ENCODE measurements at places on chromosomes 12 and 14.

DNA sequence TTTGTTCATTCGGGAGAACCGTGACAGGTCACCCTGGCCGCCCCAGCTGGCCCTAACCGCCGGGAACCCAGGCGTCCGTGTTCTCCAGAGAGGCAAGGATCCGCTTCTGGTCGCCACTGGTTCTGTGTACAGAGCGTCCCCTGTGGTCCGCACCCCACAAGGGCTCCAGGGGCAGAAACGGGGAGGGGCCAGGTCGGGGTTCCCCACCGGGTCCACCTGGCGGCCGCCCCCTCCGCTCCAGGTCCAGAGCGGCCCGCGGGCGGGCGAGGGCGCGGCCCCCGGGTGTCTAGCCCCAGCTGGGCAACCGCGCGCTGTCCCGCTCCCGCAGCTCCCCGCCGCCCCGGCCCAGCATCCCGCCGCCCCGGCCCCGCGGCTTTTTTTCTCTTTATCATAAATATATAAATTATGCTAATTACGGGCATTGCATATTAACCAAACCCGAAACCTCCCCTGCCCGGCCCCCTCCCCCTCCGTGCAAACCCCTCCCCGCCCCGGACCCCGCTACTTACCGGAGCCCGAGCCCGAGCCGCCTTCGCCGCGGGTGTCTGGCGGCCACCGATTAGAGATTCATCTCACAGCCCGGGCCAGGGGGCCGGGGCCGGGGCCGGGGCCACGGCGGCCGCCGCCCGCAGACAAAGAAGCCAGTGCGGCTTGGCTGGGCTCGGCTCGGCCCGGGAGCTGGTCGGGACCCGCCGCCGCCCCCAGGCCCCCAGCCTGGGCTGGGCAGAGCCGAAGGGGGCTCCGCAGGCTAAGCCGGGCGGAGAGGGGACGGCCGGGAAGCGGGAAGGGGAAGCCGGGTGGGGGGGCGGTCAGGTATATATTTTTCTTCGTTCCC is 512 bp downstream of the POU6F1 start:
- DNase-seq = peak; percentile 42

DNA sequence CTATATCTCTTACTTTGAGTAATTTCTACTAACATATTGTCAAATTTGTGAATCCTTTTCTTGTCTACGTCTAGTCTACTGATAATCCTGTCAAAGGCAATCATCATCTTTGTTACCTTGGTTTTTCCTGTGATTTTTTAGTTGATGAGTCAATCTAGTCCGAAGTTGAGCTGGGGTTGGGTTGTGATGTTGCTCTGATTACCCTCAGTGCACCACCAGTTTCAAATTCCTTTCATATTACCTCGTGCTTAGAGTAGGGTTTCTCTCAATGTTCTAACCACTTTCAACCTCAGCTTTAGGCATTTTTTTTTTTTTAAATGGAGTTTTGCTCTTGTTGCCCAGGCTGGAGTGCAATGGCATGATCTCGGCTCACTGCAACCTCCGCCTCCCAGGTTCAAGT is 186.8 kb downstream of the BTG1 start:
- DNase-seq = no peak

DNA sequence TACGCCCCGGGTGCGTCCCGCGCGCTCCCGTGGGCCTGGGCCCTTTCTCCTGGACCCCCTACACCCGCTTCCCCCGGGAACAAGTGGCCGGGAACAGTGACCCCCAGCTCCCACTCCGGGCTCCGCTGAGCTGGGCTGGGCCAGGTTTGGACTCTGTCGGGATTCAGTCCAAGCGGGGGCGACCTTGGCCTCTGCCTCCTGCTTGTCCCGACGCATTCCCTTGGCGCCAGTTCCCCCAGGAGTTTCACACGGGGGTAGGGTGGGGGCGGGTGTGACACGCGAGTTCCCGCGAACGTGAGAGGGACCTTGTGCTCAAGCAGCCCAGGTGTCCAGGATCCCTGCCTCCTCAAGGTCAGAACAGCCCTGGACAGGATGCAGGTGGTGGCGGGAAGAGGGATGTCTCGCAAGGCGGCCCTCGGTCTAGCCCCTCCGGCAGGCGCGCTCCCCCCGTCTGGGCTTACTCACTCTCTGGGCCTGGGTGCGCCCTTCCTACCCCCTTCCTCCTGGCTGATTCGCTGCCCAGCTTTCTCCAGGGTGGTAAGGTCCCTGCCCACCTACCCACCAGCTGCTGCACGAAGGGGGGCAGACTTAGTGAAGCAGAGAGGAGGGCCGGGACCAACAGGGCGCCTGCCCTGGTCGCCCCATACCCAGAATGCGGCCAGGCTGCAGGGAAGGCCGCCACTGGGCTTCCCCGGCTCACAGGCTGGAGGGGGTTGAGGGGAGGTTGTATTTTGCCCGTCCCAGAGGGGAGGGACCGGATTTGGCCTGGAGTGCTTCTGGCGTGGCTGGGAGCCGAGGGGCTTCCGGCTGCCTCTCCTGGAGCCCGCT is 862 bp downstream of the CRIP2 start:
- no peak for DNase-seq

DNA sequence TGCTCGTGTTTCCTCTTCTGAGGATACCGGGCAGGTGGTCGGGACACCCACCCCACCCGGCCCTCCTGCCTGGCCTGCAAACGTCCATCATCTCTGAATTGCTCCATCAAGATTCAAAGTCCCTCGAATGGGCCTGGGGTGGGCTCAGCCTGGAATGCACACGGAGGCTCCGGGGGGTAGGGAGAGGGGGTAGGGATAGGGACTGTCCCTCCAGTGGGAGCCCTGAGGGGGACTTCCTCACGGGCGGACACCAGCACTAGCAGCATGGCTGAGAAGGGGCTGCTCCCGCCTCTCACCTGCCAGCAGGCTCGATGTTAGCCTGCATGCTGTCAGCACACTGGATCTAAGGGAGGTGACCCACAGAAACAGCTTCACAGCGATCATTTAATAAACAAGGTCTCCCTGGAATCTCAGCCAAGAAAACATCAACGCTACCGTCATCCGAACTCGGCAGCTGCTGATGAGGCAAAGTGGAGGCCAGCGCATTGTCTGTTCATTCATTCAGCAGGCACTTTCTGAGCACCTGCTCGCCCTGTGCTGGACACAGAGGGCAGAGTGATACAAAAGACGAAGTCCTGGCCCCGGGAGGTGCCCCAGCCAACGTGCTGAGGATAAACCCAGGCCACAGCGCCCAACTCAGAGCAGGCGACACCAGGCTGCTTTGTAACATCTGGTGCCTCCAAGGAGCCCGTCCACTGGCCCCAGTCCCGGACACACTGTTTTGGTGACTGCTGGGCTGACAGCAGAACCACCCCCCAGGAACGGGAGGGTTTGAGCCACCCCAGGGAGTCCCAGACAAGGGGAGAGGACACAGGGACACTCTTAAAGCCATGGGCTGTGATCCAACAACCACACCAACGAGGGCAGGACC is 6.3 kb downstream of the TMEM179 start:
- no peak for DNase-seq

- no peak for DNase-seq
Observed at GRCh38 chr14:64727551-64728071, 23.4 kb downstream of the PLEKHG3 start.

DNA sequence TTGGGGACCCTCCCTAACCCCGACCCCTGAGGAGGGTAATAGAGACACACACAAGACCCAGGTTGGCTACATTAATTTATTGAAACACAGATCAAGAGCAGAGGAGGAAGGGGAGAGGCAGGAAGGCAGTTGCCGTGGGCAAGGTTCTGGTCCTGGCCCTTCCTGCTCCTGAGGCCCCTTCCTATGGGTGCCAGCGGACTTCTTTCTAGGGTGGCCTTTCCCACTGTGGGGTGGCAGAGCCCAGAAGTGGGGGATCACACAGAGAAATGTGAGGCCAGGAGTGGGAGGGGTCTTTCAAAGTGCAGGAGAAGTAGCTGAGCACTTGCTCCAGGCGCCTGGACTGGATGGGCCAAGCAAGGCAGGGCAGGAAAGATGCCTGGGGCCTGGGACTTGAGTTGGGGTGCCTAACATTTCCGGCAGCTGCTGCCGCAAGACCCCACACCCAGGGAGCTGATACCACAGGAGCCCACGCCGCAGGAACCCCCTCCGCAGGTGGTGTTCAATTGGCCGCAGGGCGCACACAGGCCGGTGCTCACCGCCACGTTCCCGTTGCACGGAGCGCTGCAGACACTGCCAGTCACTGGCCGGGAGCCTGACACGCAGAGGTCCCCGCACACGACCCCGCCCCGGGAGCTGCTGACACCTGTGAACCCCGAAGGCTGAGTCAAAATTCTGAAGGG is 5.3 kb downstream of the KRT81 start:
- DNase-seq = no peak

DNA sequence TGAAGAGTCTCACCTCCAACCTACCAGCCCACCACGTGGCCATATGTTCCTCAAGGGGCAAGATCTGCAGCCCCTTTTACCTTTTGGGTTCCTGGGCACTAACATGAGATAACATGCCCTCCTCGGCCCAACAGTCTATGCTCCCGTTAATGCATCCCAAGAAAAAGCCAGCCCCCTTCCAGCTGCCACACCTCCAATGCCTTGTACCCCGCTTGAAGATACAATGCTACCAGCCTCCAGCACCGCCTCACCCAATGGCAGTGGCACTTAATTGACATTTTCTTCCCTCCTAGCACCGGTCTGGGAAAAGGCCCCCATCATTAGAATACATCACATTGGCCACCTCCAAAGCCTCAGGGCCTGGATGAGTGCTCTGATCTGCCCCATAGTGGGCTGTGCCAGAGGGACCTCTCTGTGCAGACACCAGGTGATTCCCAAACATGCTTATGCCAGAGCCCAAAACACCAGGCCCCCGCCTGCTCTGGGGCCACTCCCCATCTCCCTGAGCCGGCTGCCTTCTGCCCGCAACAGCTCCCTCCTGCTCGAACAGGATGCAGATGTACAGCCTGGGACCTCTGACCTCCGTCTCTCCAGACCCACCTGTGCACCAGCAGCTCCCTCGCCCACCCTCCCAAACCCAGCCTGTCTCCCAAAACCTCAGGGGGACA is 118.3 kb downstream of the NCOR2 start:
- no peak for DNase-seq

- no peak for DNase-seq
Observed at GRCh38 chr12:115325858-115326257, 641.9 kb upstream of the TBX3 start.

GRCh38 chr14:50602035-50602434 is 42.1 kb downstream of the ATL1 start:
- DNase-seq = no peak

DNA sequence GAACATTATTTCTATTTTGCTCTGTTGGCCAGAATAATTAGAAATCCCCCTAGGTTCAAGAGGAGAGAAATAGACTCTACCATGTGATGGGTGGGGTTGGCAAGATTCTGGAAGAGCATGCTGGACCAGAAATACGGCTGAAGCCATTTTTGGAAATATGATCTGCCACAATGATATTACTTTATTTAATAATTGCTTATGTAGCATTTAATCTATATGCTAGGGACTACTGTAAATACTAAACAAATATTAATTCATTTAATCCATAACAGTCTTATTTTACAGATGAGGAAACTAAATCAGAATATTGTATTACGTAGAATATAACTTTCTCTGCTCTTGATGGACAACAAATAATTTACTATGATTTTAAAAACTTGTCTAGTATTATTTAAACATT is 193.7 kb downstream of the RAD51B start:
- DNase-seq = no peak

DNA sequence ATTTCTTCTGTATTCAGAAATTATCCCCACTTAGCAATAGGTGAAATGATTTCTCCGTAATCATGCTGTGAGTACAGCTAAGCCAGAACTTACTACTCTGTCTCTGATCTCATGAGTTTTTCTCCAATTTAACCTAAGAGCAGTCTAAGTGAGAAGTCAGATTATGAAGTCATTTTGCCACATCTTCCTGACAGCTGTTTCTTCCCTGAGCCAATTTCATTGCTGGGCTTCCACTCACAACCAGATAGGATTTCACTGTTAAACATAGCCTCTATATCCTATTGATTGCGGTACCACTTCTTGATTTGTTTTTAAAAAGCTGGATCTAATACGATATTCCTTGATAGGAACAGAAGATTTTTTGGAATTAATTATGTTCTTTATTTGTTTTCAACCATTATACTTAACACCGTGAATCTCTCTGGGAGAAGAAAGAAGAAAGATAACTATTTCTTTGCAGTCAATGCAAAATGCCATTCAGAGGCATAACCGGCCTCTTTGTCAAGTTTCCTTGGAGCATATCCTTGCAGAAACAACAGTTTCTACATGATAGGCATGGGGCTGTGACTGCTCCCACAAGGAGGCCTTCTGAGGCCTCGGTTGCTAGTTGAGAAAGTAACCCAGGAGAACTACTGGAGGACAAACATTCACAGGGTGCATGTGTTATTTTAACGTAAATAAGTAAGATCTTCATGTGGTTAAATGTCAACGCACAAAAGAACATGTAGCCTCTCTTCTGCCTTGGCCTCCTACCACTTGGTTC is 212.2 kb downstream of the NPAS3 start:
- no peak for DNase-seq

DNA sequence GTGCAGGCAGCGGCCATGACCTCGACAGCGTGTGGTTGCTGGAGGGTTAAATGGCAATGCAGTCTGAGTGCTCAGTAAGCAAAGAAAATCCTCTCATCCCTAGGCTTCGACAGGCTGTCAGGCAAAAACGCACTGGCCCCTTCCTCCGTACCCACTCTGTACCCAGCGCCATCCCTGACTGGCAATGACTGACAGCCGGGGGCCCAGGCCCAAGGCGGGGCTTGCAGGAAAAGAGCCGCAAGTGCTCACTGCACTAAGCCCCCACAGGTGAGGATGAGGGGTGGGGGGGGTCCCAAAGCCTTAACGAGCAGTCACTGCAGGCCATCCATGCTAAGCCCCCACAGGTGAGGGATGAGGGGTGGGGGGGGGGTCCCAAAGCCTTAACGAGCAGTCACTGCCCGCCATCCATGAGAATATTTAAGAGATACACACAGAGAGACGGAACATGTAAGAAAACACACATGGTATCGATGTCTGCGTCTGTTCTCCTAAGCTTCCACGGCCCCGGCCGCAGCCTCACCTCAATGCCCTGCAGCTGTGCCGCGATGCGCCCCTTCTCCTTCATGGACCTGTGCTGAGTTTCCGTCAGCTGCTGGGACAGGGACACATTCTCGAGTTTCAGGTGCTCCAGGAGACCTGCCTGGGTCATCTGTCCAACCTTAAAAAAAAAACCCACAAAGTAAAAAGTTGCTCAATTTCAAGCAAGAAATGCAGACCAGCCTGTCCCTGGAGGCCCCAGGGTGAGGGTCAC is 30.7 kb downstream of the GOLGA3 start:
- no peak for DNase-seq

DNA sequence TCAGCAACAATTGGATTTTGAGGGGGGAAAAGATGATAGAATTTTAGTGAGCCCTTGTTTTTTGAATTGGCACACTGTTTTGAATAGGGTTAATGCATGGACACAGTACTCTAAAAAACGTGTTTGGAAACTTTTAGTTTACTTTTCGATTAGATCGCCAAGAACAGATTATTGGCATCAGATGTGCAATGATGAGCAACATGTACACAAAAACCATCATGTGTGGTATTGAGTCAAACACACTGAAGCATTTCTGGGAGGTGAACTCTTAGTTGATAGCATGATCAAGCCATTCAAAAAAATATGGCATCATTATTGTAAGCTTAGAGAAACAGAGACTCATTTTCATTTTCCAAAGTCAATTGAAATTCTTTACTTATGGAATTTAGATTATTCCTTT is 329.2 kb downstream of the ADAMTS20 start:
- no peak for DNase-seq
